ENCODE measurements at places on chromosomes 12 and 14.
A peak's percentile ranks its signal among the peaks of the same experiment; 100 is the strongest.

- DNase-seq, result peak; percentile 2
These were observed 175.5 kb downstream of the PTPRO start for GRCh38 chr12:15497671-15498292.

DNA sequence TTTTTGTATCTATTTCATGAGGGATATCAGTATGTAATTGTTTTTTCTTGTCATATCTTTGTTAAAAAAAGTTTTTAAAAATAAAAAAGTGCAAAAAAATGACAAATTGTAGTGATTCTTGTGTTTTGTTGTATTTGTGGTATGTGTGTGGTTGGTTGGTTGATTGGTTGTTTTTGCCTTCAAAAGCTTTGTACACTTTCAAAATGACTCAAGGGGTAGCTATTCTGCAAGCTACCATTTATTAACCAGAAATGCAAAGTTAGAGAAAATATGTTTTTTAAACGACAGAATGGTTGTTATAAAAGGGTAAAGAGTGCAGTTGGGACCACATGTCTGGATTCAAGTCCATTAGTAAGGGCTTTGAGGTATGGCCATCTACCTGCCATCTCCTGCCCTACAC, 119.3 kb downstream of the SLC35F4 start:
- no peak for DNase-seq

DNA sequence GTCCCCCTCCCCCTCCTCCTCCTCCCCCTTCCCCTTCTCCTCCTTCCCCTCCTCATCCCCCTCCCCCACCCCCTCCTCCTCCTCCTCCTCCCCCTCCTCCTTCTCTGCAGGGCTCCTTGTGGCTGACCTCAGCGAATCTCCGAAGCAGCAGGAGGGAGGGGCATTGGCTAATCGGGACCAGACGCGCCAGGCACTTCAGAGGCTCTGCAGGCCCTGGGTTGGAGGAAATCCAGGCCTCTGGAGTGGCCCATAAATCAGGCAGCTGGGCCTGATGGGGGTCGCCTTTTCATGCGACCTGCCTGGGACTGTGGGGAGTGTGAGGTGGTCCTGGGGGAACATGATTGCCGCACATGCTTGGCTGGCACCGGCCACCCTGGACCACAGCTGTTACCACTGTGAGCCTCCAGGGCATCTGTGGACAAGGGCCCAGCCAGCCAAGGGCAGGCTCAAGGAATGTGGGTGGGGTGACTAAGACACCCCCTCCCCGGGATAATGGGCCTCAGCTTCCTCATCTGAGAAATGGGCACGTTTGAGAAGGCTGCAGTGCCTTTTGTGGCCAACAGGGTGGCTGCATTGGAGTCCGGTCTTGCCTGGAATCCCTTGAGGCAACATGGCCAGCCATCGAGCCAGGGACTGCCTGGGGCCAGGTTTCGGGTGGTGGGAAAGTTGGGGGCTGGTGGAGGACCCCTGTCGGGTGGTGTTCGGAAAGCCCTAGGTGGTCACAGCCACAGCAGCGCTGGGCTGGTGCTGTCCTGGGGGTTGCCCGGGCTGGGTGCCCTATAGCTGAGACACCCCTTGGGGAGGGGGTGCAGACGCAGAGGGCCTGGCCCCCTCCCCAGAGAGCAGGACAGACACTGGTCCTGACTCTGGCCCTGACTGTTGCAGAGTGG, 12.0 kb downstream of the KIF26A start:
- peak; percentile 72 for DNase-seq

DNA sequence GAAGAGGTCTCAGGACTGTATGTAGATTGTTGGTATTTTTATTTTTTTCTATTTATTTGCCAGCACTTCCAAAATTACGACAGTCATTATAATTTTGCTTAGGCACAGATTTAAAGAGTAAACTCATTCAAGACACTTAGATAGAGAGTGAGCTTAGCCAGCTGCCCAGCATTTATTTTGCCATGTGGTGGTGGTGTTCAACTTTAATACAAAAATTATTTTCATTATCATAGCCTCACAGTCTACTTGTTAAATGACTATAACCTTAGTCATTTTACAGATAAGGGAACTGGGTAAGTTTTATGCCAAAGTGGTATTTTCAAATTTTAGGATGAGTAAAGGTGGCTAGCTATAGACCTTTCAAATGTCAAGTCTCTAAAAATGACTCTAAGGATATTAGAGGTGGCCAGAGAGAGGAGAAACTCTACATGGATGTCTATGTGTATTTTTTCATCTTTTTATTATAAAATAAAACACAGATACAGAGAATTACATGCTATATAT, 66.7 kb downstream of the LRRC9 start:
- no peak for DNase-seq

- no peak for DNase-seq
These were observed 17.4 kb downstream of the PLXNC1 start for GRCh38 chr12:94165670-94166364.

- DNase-seq, result no peak
These were observed 304.1 kb downstream of the EGLN3 start for GRCh38 chr14:33646692-33647260.

- DNase-seq, result no peak
These were observed 465.1 kb downstream of the FUT8 start for GRCh38 chr14:65877624-65878023.

GRCh38 chr12:60259225-60259624, 663.4 kb downstream of the SLC16A7 start:
- no peak for DNase-seq

DNA sequence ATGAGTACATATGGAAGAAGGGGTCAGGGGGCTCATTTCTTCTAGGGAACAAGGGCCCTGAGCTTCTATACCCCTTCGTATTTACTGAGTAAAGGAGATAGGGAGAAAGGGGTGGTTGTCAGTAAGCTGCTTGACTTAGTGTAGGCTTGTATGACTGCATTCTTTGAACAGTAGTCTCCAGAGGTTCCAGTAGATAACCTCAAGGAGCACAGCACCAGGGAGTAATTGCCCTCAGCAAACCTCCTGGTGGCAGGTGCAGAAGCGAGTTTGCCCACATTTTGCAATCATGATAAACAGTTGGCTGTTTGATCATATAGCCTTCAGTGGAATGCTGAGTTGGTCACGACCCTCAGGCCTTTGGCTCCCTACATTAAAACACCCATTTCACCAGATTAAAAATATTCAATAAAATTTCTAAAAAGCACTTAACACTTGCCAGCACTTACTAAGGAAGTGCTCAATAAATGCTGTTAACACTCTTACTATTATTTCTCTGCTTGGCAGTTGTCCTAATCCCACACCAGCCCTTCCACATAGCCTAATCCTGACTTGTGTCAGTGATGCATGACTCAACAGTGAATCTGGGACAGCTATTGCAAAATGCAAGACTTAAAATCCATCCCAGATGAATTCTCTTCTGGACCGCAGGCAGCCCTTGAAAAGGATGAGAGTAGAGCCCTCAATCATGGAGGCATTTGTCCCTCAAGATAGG, 3.7 kb upstream of the DHRS4L2 start:
- DNase-seq, result no peak

- no peak for DNase-seq
These were observed 803 bp downstream of the STK38L start for GRCh38 chr12:27244689-27245488.

DNA sequence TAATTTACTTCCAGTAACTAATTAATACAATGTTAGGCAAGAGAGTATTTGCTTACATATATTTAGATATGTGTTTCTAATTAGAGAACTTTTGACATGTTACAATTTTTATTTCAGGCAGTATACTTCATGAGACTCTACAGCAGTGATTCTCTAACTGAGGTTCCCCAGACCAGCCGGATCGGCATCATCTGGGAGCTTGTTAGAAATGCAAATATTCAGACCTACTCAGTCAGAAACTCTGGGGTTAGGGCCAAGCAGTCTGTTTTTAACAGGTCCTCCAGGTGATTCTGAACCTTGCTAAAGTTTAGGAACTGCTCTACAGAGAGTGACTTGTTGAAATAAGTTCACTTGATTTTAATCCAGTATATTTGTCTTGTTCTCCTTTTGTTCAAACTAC, 46.5 kb downstream of the ARID2 start:
- no peak for DNase-seq

DNA sequence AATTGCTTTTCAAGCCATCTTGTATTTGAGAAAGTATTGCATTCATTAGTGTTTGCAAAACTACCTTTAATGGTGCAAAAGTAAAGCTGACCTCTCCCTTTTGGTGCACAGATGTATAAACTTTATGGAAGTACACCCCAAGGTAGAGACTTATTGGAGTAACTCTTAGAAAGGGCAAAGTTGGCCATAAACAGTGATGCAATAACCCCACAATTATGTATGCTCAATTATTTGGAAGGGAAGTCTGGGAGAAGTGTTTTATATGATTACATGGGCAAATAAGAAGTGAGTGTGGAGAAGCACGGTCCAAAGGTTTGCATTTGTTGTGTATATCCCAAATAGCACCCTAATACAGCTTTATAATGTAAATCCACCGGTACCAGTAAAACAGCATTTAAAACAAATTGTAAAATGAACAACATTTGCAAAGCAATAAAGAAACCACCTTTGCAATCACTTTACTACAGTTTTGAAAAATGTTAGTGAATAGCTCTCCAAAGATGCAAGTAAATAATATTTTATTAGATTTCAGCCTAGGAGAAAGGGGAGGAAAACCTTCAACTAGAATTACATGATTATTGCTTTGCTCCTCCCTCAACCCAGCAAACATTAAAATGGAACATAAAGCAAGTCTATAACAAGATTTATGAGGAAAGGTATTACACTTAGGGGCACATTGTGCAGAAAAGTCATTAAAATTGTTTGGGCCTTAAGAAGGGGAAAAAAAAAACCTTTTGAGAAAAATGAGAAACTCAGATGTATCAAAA, 70.5 kb downstream of the HMGA2 start:
- DNase-seq, result no peak

Measured in left lung (tissue), 14 donors.